T-helper 2 cell treated with Interferon-gamma antibody and Interleukin-4, amounts not matched to agents 5 μg/mL and 100 μg/mL, for 36 hours (primary cell): ENCODE measurements at places on chromosomes 3 and 15.

DNA sequence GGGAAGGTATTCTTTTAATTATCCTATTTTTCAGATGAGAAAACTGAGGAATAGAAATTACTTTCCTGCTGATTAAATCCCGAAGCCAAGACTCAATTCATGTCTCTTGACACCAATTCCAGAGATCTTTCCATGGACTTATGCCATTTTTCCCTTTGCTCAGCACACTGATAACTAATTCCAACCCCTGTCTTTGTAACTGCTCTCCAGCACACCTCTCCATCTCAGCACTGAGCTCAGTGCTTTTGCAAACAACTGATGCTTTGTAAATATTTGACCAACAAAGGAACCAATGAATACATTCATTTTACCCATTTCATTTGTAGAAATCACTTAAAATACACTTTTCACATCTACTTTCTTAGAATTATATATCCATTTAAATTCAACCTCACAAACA is 249.1 kb downstream of the IL5RA start:
- DNase-seq = no peak

GRCh38 chr3:71463617-71464016 is 119.9 kb downstream of the FOXP1 start:
- no peak for DNase-seq

- no peak for DNase-seq
These were observed 63.7 kb upstream of the TPRG1 start for GRCh38 chr3:189108067-189108466.

GRCh38 chr3:130604806-130605205 is 87.8 kb downstream of the COL6A6 start:
- DNase-seq = no peak

DNA sequence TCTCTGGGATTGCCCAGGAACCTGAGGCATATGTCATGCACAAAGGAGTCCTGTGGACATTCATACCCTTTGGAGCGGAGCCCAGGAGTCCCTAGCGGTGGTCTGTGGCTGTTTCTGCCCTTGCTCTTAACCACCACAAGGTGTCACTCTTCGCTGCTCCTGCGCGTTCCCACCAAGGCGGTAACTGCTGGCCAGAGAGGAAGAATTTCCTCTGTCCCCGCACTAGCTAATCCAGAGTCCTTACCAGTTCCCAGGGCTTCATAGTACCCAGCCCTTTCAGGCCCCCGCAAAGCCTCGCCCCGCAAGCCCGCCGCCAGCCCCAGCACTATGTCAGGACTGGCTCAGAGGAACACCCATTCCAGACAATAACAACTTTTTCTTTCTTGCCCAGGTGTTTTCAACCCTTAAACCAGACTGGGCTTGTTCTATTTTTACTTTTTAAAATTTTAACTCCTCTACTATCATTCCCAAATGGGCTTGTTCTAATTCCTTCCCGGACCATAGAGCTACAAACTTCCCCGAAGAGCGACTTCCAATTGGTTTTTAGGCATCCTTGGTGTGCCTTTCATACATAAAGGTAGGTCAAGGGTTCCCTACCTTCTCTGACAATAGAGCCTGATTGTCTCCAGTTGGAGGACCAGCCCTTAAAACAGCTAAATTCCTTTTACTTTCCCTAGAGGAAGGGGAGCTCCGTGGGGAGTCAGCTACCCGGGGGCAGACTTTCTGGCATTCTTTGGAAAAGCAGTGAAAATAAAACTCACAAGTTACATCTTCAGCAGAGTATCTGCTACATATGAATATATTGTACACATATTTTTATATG is 31.8 kb upstream of the ZNF774 start:
- peak; percentile 65 for DNase-seq

GRCh38 chr3:153051427-153052095 is 110.5 kb upstream of the RAP2B start:
- DNase-seq = no peak

GRCh38 chr3:22141769-22142168 is 390.8 kb upstream of the ZNF385D start:
- no peak for DNase-seq

GRCh38 chr3:13193320-13194284 is 120.4 kb upstream of the IQSEC1 start:
- no peak for DNase-seq

- no peak for DNase-seq
These were observed 146.6 kb downstream of the TBL1XR1 start for GRCh38 chr3:177050501-177051237.

DNA sequence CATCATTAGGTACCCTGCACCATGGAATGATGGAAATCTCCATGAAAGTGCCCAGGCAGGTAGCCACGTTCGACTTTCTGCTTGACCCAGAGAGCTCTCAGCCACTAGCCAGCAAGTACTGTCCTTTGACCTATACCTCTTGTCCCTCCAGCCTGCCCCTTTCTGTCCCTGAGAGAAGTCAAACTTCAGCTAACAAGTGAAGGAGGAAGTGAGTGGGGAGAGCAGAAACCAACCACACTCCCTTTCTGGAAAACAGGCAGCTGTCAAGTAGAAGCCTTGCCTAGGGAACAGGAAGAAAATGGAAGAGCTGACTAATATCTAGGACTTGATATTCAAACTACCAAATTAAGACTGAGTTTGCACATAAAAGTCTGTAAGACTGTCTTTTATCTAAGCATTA is 30.3 kb upstream of the FSTL1 start:
- DNase-seq = no peak

- DNase-seq = no peak
These were observed 59.6 kb downstream of the UBP1 start for GRCh38 chr3:33380653-33381052.

DNA sequence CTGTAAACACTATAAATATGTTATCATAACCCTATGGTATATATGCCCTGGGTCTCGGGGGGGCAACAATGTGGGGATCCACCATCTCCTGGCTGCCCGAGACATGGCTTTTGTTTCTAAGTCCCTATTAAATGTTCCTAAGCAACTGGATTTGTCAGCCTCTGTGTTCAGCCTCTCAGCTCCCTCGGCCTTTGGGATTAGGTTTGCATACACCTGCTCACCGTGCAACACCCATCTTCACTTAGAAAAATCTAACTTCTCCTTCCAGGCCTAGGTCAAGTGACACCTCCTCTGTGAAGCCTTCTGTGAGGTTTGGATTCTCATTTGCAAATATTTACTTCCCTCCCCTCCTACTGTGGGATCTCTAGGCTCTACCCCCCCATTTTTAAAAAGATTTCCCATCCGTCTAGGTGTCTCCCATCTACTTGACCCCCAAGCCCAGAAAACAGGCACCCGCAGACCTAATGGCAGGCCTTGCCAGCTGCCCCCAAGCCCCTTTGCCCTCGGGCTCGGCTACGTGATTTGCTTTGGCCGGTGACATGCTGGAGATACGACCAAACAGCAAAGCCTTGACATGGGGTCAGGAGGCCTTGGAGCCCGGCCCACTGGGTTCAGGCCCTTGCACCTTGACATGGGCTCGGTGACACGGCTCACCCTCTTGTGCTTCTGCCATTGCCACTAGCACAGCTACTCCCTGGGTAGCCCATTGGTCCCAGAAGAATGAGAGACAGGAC is 66.0 kb upstream of the BLM start:
- no peak for DNase-seq

- no peak for DNase-seq
These were observed 20.4 kb downstream of the RARRES1 start for GRCh38 chr3:158711886-158712285.

DNA sequence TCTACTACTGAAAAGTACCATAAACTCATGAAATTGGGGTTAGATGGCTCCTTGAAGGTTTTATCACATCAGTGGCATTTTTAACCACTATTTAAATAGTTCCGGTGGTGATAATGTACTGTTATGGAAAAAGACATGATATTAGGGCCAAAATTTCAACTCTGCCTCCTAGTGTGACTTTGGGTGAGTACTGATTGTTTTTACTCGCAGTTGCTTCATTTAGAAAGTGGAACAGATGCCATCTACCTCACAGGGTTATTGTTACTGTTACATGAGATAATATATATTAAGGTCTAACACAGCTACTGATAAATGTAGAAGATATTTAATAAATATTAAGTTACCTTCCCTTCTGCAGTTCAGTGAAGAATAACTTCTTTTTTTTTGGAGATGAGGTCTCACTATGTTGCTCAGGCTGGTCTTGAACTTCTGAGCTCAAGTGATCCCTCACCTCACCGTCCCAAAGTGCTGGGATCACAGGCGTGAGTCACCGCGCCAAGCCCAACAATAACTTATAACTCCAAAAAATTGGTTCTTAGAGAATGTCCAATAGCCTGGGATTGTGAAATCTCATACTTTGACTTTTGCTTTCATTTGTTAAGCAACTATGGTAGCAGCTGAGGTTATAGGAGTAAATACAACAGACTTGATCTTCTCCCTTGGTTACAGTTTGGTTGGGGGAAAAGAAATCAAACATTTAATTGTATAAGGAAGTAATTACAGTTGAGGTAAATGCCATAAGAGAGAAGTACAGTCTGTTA is 48.3 kb downstream of the MEF2A start:
- DNase-seq = no peak

DNA sequence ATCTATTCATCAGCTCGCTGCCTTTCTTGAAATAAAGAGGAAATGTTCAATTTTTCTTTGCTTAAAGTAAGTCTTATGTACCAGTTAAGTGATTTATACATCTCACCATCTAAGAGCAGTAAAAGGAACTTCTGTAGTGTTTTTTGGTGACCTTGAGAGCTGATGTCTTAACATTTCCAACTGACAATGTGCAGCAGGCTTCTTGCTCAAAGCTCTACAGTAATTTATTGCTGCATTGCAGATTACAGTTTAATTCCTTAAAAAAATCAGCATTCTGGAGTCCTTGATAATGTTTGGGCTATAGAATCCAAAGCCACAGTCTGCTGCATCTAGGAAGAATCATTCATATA is 61.6 kb downstream of the DIPK2A start:
- DNase-seq = no peak

GRCh38 chr3:51860703-51861665 is at the start of gene IQCF2:
Gene IQCF2 (plus strand): TSS chr3:51861615. CDS start chr3:51861667, 52 bp downstream.
- no peak for DNase-seq
